ENCODE measurements at places on chromosomes 4 and X.
A peak's percentile ranks its signal among the peaks of the same experiment; 100 is the strongest.

GRCh38 chrX:11435568-11435967 lies 142.4 kb downstream of the AMELX start:
- no peak for DNase-seq

DNA sequence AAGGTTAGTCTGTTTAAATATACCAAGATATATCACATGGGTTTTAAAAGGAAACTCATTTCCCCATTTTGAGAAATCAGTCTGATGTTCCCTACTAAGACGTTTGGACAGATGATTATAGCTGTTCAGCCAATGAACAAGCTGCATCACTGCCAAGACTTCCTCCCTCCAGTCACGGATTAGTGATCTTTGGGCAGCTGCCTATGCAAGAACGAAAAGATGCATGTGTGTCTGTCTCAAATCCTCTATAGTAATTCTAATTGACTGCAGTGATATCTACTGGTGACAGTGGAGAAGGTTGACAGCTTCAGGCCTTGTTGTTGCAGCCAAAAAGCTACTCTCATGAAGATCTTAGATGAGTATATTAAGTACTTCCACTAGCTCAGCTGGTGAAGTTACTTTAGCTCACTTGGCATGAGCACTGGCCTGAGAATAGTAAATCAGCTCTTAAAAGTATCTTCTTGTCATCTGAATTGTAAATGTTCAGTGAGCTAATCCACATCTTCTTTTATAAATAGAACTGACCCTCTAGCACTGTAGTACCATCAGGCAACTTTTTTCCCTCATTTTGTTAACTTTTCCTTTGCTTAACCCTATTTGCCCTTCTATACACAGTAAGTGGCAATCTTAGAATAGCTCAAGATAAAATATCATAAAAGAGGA lies 134.5 kb upstream of the PCDH10 start:
- peak; percentile 23 for DNase-seq

GRCh38 chr4:104211657-104212056 lies 283.0 kb downstream of the CXXC4 start:
- no peak for DNase-seq

- no peak for DNase-seq
Observed at GRCh38 chrX:101071582-101071981, 7.1 kb upstream of the TMEM35A start.

GRCh38 chr4:3393171-3393570 lies 48.6 kb upstream of the HGFAC start:
- DNase-seq: no peak

- no peak for DNase-seq
Observed at GRCh38 chrX:8089141-8089540, 81.9 kb downstream of the VCX2 start.

DNA sequence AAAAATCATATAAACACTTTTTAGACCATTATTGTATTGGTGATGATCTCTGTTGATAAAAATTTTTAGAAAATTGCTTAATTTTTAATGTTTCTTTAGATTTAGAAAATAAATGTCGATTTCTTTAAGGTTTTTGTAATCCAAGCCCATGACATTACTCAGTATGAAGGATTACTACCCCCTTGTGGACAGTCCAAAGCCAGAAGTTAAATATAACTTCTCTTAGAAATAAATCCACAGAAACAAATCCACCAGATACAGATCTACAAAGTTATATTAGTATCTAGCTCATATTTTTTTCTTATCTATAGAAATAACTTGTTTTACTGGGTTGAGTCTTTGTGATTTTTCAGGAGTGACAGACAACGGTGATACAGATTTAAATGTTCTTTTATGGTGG lies 18.9 kb downstream of the TIFA start:
- peak; percentile 34 for DNase-seq

Measured in tongue (tissue), 3 donors.